Breast epithelium (tissue), 4 donors: ENCODE measurements at places on chromosomes 5 and 9.

DNA sequence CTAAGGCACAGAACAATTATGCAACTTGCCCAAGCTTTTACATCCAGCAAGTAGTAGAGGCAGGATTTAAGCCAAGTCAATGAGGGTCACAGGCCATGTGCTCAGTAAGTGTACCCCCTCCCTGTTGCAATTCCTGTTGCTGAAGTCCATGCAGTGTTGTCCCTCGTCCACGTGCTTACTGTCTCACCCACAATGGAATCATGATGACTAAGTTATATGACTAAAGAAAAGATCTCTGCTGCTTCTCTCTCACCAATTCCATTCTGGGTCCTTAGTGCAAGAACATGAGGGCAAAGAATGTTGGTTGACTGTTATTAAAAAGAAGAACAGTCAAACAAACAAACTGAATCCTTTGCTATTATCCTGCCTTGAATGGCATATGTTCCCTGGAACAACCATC, 233.6 kb upstream of the SLC24A2 start:
- DNase-seq, result no peak

GRCh38 chr5:150317048-150318003, 14.6 kb upstream of the ARSI start:
- DNase-seq, result no peak

DNA sequence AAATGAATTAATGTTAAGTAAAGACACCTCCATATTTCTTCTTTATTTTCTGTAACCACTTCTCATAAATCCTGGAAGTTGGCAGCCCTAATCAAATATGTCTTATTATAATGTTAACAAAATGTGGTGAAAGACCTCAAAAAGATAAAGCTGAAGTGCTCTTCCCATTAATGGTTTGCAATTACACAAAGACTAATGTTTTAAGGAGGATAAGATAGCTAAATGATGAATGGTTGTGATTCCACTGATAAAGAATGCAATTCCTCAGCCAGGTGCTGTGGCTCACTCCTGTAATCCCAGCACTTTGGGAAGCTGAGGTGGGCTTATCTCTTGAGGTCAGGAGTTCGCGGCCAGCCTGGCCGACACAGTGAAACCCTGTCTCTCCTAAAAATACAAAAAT, 125.8 kb upstream of the SNX2 start:
- no peak for DNase-seq

GRCh38 chr9:87513161-87513560, 15.5 kb downstream of the DAPK1 start:
- no peak for DNase-seq

DNA sequence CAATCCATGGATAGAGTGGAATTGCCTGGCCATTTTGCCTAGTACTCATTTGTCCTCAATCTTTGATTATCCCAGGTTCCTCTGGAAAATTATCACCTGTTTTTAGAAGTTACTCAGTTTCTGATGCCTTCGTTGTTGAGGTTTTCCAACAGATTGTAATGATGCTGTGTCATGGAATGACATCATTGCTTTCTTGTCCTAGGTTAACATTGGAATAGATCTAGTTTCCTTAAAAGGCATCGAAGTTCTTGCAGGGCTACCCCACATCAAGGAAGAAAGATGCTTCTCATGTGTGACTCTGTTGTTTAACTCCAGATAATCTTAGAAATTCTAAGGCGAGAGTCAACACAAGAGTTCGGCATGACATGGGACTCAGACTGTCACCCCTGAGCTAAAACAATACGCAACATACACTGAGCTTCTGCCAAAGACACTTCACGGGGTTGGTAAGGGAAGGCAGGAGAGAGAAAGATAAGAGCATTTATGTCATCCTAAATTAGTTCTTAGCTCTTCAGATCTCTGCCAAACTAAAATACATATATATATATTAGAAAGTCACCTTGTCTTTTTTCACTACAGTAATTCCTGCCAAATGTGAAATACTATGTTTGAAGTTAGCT, 293.2 kb upstream of the WWC1 start:
- no peak for DNase-seq
